ENCODE measurements at places on chromosomes 5 and 9. TPM values are rescaled to one million over a fixed set of nuclear protein-coding genes. Genes with fewer than 3 reads are reported as not detected.
A peak's percentile ranks its signal among the peaks of the same experiment; 100 is the strongest.

GRCh38 chr5:116626272-116626723 is 51.7 kb upstream of the SEMA6A start:
- peaks cover 23% of the 10 kb centered on the region for H3K4me1 ChIP-seq
- no peak for DNase-seq
- no peak overlapping the region for H3K4me3 ChIP-seq
- H3K36me3 ChIP-seq = no peaks in the 10 kb centered on the region

DNA sequence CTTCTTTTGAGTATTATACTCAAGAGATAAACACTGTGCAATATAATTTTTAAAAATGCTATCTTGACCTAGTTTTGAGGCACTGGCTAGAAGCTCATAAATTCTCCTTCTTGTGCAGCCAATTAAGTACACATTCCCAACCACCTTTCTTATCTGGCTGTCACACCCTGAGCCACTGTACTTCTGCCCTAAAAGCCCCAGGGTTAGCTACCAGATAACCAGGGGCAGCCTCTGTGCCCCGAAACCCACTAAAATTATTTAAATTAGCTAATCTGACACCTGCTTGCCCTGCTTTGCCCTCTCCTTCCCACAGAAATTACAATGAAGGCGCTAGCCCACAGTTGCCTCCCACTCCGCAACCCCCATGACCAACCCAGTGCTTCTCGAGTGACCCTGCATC is 597.3 kb upstream of the TYRP1 start:
- H3K4me3 ChIP-seq = no peak overlapping the region
- H3K36me3 ChIP-seq = no peaks in the 10 kb centered on the region
- no peak for DNase-seq
- H3K4me1 ChIP-seq = no peaks in the 10 kb centered on the region
- H3K27ac ChIP-seq = no peak overlapping the region

DNA sequence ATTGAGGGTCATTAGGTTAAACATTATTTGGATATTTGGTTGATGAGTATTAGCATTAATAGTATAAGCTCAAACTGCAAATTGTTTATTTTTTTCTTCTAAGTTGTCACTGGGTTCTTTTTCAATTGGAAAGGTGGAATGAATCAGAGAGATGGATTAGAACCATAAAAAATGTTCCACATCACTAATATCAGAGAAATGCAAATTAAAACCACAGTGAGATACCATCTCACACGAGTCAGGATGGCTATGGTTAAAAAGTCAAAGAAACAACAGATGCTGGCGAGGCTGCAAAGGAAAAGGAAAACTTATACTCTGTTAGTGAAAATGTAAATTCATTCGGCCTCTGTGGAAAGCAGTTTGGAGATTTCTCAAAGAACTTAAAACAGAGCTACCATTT is 122.8 kb downstream of the CCDC192 start:
- H3K36me3 ChIP-seq = no peaks in the 10 kb centered on the region
- DNase-seq = no peak
- H3K27ac ChIP-seq = no peak overlapping the region
- H3K27me3 ChIP-seq = no peaks in the 10 kb centered on the region
- H3K4me3 ChIP-seq = no peak overlapping the region

GRCh38 chr9:36560771-36561170 is 11.9 kb upstream of the MELK start:
- peak; percentile 64 for DNase-seq
- 0 out of 2 replicates have a peak, but pooled peaks cover 8% of the 10 kb centered on the region for H3K4me1 ChIP-seq
- H3K4me3 ChIP-seq = no peak overlapping the region

GRCh38 chr5:82817897-82818676 is 259.1 kb downstream of the TMEM167A start:
- no peaks in the 10 kb centered on the region for H3K36me3 ChIP-seq
- H3K27me3 ChIP-seq = no peaks in the 10 kb centered on the region
- H3K4me3 ChIP-seq = no peak overlapping the region
- DNase-seq = no peak
- H3K27ac ChIP-seq = no peak overlapping the region

DNA sequence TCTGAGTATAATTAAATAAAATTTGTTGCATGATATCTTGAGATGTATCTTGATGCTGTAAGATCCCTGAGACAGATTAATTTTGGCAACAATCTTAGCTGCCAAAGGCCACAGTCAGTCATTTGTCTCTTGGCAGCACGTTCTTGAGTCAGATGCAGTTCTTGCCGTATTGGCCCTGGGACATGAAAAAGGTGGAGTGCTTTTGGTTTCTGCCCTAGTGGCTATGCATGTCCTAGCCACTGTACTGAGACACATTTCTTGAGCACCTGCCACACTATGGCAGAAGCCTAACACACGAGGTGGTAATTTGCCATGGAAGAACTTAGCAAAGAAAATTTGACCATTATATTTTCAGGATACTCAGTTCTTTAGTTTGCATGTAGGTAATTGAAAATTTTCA is 45.0 kb upstream of the PHF2 start:
- peaks cover 32% of the 10 kb centered on the region for H3K36me3 ChIP-seq
- H3K27me3 ChIP-seq = no peaks in the 10 kb centered on the region
- DNase-seq = peak; percentile 25

- no peak overlapping the region for H3K4me3 ChIP-seq
- DNase-seq = peak; percentile 3
- H3K27ac ChIP-seq = no peak overlapping the region
- H3K4me1 ChIP-seq = 0 out of 2 replicates have a peak, but pooled peaks cover 2% of the 10 kb centered on the region
- no peaks in the 10 kb centered on the region for H3K36me3 ChIP-seq
- peaks cover 31% of the 10 kb centered on the region for H3K27me3 ChIP-seq
These were observed 348.3 kb downstream of the ISL1 start for GRCh38 chr5:51731421-51732029.

GRCh38 chr5:126597156-126597555 is 2.1 kb upstream of the ALDH7A1 start:
- H3K4me1 ChIP-seq = peaks cover 26% of the 10 kb centered on the region
- H3K36me3 ChIP-seq = peaks cover 4% of the 10 kb centered on the region
- no peaks in the 10 kb centered on the region for H3K27me3 ChIP-seq
- H3K4me3 ChIP-seq = no peak overlapping the region

DNA sequence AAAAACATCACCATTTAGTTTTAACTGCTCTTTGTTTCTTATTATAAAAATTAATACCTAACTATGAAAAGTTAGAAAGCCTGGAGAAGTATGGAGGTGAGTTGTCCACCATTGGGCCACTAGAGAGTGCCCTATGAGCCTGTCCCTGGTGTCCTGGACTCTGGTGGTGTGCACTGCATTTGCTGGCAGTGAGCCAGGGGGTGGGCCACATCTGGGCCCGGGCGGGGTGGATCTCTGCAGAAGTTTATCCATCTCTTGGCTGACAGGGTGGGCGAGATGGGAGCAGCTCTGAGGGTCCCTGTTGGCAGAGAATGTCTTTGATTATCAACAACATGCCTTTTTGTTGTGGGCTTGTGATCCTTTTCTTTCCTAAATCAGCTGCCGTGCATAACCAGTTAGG is 8.2 kb downstream of the TENT4A start:
- no peak for DNase-seq
- H3K27me3 ChIP-seq = no peaks in the 10 kb centered on the region
- peaks cover 39% of the 10 kb centered on the region for H3K4me1 ChIP-seq
- no peaks in the 10 kb centered on the region for H3K36me3 ChIP-seq

GRCh38 chr5:76305775-76306174 is 97.3 kb upstream of the IQGAP2 start:
- no peak for DNase-seq
- H3K27ac ChIP-seq = no peak overlapping the region
- H3K4me1 ChIP-seq = no peaks in the 10 kb centered on the region
- H3K36me3 ChIP-seq = no peaks in the 10 kb centered on the region
- no peak overlapping the region for H3K4me3 ChIP-seq

GRCh38 chr5:167064198-167064776 is 1227.2 kb upstream of the WWC1 start:
- H3K36me3 ChIP-seq = no peaks in the 10 kb centered on the region
- H3K4me1 ChIP-seq = peaks cover 13% of the 10 kb centered on the region
- H3K4me3 ChIP-seq = no peak overlapping the region
- H3K27ac ChIP-seq = no peak overlapping the region
- no peaks in the 10 kb centered on the region for H3K27me3 ChIP-seq
- DNase-seq = peak; percentile 35

GRCh38 chr9:18149471-18150011 is 324.4 kb upstream of the ADAMTSL1 start:
- H3K4me3 ChIP-seq = no peak overlapping the region
- DNase-seq = no peak
- H3K27ac ChIP-seq = no peak overlapping the region
- no peaks in the 10 kb centered on the region for H3K27me3 ChIP-seq

DNA sequence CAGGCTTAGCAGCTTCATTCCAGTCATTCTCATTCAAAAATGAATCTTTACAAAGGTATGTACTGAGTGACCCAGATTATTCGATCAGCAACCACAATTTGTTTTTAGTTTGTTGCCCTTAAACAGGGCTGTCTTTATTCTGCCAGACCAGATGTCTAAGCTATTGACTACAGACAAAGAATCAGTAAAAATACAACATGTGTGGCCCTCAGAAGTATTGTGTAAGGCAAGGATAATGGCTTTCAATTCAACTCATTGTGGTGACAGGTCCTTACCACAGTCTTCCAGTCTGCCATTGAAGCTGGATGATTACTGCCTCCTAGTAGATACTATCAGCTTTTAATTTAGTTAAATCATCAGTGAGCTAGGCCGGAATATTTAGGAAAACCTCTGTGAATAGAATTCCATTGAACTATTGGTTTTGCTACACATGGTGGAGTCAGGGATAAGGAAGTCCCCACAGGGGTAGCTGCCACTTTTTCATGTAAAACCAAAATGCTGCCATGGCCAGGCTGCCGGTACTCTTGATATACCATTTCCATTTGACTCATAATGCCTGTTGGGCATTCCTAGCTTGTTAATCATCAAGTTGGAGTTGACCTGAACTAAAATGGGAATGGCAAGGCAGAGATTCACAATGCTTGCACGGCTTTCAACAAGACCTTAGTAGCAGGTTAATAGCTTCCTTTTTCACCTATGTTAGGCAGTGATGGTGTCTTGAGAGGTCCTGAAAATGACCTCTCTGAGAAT is 175.6 kb downstream of the MEF2C start:
- H3K4me3 ChIP-seq = no peak overlapping the region
- no peaks in the 10 kb centered on the region for H3K36me3 ChIP-seq
- peaks cover 25% of the 10 kb centered on the region for H3K4me1 ChIP-seq

GRCh38 chr5:127077366-127077765 is 4.1 kb upstream of the C5orf63 start:
- peaks cover 65% of the 10 kb centered on the region for H3K4me1 ChIP-seq
- no peak overlapping the region for H3K4me3 ChIP-seq
- H3K27me3 ChIP-seq = no peaks in the 10 kb centered on the region
- H3K36me3 ChIP-seq = no peaks in the 10 kb centered on the region

- no peak overlapping the region for H3K27ac ChIP-seq
- H3K4me3 ChIP-seq = no peak overlapping the region
- peak; percentile 15 for DNase-seq
These were observed 104.2 kb upstream of the RASEF start for GRCh38 chr9:83167126-83167525.

DNA sequence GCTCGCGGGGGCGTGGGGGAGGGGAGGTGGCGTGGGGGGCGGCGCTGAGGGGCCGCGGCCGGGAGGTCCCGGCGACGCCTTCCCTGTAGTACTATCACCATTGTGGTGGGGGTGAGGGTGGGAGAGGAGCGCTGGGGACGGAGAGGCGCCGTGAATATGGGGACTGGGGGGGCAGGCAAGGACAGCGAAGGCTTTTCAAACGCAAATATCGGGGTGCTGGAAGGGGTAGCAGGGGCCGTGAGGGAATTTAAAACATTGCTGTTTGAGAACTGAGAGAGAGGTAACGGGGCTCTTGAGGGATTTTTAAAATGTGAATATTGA is 427 bp downstream of the RBM27 start:
- DNase-seq = no peak
- no peaks in the 10 kb centered on the region for H3K36me3 ChIP-seq
- H3K4me3 ChIP-seq = peak overlapping the region; percentile 88
- H3K4me1 ChIP-seq = peaks cover 8% of the 10 kb centered on the region

DNA sequence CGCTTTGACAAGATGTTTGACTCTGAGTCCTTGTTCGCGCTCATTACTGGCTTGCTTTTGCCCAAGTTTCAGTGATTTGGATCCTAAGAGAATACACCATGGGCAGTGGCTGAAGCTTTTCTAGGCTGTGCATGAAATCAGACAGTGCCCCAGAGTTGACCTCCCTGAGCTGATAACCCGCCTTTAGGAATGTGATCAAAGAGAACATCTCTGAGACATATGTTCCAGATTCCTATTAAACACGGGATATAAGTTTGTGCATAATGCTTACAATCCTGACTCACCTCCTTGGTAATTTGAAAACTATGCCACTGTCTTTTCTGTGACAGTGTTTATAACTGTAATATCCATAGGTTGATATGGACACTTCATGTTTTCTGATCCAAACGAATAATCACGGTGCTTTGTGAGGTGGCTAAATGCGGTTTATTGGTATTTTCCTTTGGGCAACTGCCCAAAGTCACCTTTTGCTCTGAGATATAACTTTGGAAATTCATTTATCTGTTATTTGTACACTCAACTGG is 732.9 kb downstream of the MTRR start:
- no peak overlapping the region for H3K4me3 ChIP-seq
- H3K27ac ChIP-seq = no peak overlapping the region
- H3K36me3 ChIP-seq = no peaks in the 10 kb centered on the region
- DNase-seq = no peak
- H3K4me1 ChIP-seq = no peaks in the 10 kb centered on the region

DNA sequence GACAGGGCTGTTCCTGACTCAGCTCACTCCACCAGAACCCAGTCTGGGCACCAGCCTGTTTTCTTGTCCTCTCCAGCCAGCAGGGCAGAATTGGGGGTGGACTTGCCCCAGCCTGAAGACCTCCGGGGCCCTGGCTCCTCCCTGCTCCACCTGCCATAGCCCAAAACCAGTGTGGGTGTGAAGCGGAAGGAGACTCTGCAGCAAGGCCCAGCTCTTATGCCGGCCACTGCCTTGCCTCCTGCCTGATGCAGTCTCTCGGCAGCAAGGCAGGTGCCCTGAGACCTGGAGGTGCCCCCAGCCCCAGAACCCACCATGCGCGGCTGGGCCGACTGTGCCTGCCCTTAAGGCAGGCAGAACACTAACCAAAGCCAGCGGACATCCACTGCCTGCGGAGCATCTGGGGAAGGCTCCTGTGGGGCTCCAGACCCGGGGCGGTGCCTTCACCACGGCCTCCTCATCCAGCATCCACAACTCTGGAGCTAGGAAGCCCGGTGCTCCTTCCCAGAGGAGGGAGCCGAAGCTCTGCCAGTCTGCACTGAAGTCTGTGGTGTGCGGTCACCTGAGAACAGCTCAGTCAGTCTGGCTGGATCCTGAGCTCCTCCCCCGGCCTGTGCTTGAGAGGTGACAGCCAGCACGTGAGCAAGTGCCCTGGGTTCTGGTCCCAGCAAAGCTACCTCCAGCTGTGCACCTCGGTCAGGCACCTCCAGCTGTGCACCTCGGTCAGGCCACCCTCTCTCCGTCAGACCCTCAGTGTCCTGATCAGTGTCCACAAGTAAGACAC is 116.7 kb downstream of the ADAMTS2 start:
- no peak overlapping the region for H3K27ac ChIP-seq
- no peaks in the 10 kb centered on the region for H3K36me3 ChIP-seq
- H3K4me3 ChIP-seq = no peak overlapping the region
- peaks cover 5% of the 10 kb centered on the region for H3K4me1 ChIP-seq
- no peak for DNase-seq

ACOT12 gene
- not detected for total RNA-seq

SLC6A3 gene
- 0.85 TPM for total RNA-seq

GALNT12 gene
- total RNA-seq = 23.6 TPM

MLANA gene
- not detected for total RNA-seq

TMEM215 gene
- 1.2 TPM for total RNA-seq

SERF1A gene
- total RNA-seq = 21.8 TPM

ZNF474 gene
- total RNA-seq = not detected
